ENCODE measurements at places on chromosomes 7 and 10. TPM values are rescaled to one million over a fixed set of nuclear protein-coding genes. Genes with fewer than 3 reads are reported as not detected.

USP6NL gene
- 1.7 TPM for polyA plus RNA-seq

SPDYE11 gene
- not detected for polyA plus RNA-seq

DNA sequence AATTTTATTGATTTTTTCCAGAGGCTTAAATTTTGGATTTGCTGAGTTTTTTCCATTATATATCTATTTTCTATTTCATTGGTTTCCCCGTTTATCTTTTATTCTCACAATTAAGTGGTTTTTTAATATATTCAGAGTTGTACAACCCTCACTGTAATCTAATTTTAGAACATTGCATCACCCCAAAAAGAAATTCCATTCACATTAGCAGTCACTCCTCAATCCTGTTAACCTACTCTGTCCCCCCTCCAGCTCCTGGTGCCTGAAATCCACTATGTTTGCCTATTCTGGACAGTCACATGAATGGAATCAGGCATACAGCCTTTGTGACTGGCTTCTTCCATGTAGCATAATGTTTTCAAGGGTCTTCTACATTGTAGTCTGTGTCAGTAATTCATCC is 55.8 kb upstream of the ITGA8 start:
- no peak overlapping the region for H3K27ac ChIP-seq
- H3K4me1 ChIP-seq: no peaks in the 10 kb centered on the region
- H3K27me3 ChIP-seq: no peaks in the 10 kb centered on the region

- H3K4me3 ChIP-seq: no peak overlapping the region
- DNase-seq: no peak
- no peaks in the 10 kb centered on the region for H3K4me1 ChIP-seq
- H3K27ac ChIP-seq: no peak overlapping the region
- H3K27me3 ChIP-seq: no peaks in the 10 kb centered on the region
Measured at GRCh38 chr10:21464134-21464533, 61.3 kb downstream of the SKIDA1 start.

GRCh38 chr7:36285276-36285675 is 104.4 kb upstream of the ANLN start:
- H3K4me3 ChIP-seq: no peak overlapping the region
- H3K27ac ChIP-seq: peak overlapping the region; percentile 77
- DNase-seq: no peak
- peaks cover 47% of the 10 kb centered on the region for H3K4me1 ChIP-seq

DNA sequence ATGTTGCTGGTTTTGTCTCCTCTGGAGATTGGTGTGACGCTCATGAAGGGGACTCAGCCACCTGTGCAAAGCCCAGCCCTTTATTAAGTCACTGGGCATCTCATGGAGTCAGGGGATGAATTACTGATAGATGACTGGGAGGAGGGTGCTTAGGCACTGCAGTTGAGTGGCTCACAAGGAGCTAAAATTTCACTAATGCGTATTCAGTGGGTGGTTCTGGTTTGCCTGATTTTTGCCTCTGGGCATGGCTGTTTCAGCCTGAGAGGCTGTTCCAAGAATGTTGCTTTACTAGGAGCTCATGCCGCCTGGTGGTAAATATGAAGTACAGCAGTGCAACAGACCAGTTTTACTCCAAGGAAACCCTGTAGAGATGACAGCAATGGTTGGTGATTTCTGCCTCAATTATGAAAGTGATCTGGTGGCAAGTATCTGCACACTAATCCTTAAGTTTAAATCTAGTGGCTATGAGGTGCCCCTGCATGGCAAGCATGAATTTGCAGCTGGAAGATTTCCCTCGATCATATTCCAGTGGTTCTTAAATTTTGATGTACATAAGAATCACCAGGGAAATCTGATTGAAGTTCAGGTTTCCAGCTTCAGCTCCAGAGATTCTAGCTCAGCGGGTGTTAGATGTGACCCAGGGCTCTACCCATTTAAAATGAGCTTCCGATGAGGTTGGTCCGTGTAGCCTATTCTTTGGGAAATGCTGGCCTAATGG is 19.9 kb downstream of the ACTA2 start:
- H3K36me3 ChIP-seq: peaks cover 15% of the 10 kb centered on the region
- no peak overlapping the region for H3K4me3 ChIP-seq
- H3K4me1 ChIP-seq: peaks cover 11% of the 10 kb centered on the region
- H3K27ac ChIP-seq: no peak overlapping the region
- H3K27me3 ChIP-seq: no peaks in the 10 kb centered on the region

GRCh38 chr10:69364232-69364940 is 52.3 kb downstream of the TACR2 start:
- H3K27ac ChIP-seq: no peak overlapping the region
- H3K27me3 ChIP-seq: no peaks in the 10 kb centered on the region
- H3K4me3 ChIP-seq: no peak overlapping the region
- H3K36me3 ChIP-seq: peaks cover 69% of the 10 kb centered on the region
- peaks cover 20% of the 10 kb centered on the region for H3K4me1 ChIP-seq

DNA sequence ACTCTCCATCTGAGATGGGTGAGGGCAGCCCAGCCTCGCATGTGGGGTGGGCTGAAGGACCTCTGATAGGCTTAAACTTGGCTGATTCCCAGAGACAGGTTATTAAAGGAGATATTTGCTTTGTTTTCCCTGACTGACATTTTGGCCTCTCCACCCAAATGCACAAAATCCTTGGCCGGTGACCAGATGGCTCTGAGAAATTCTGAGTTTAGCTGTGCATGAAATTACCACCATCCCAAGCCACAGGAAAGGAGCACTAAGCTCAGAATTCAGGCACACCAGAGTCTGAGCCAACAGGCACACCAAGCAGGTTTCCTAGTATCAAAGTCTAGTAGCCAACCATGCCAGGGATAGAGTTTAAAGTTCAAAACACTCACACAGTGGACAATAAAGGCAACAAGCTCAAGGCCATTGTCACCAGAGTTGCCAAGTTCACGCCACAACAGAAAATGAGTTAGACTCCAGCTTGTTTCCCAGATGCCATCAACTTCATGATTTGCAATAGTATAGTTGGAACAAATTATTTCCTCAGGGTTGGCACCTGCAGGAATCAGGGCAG is 387.6 kb downstream of the KCNMA1 start:
- H3K4me1 ChIP-seq: no peaks in the 10 kb centered on the region
- no peak overlapping the region for H3K4me3 ChIP-seq
- no peak overlapping the region for H3K27ac ChIP-seq
- DNase-seq: no peak
- H3K27me3 ChIP-seq: no peaks in the 10 kb centered on the region

- H3K36me3 ChIP-seq: no peaks in the 10 kb centered on the region
- no peak for DNase-seq
- H3K27me3 ChIP-seq: no peaks in the 10 kb centered on the region
- no peak overlapping the region for H3K4me3 ChIP-seq
- H3K27ac ChIP-seq: no peak overlapping the region
Measured at GRCh38 chr7:141320287-141320686, 230.9 kb upstream of the AGK start.

DNA sequence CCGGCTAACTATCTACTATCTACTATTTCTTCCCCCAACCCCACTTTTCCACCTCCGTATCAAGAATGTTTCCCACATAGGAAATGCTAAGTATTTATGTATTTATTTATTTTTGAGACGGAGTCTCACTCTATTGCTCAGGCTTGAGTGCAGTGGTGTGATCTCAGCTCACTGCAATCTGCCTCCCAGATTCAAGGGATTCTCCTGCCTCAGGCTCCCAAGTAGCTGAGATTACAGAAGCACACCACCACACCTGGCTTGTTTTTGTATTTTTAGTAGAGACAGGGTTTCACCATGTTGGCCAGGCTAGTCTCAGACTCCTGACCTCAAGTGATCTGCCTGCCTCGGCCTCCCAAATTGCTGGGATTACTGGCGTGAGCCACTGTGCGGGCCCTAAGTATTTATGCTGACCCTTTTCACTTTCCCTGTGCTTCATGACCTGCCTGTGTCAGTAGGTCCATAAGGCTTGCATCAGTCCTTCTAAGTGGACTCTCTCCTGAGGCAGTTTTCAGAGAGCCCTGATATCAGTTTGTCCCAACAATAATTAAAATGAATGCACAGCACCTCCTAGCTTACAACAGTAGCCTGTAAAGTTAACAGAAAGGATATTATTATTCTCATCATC is 25.7 kb upstream of the FBXW4 start:
- no peak overlapping the region for H3K4me3 ChIP-seq
- DNase-seq: no peak
- no peaks in the 10 kb centered on the region for H3K36me3 ChIP-seq
- no peaks in the 10 kb centered on the region for H3K4me1 ChIP-seq

DNA sequence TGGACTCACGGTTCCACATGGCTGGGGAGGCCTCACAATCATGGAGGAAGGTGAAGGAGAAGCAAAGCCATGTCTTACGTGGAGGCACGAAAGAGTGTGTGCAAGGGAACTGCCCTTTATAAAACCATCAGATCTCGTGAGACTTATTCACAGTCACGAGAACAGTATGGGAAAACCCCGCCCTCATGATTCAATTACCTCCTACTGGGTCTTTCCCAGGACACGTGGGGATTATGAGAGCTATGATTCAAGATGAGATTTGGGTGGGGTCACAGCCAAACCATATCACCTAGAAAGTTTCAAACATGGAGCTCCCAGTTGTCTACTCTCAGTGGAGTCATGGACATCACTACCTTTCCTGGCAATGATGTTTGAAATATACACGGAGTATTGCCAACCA is 49.6 kb downstream of the CYCS start:
- no peak for DNase-seq
- no peak overlapping the region for H3K27ac ChIP-seq
- H3K27me3 ChIP-seq: no peaks in the 10 kb centered on the region
- no peaks in the 10 kb centered on the region for H3K4me1 ChIP-seq
- no peaks in the 10 kb centered on the region for H3K36me3 ChIP-seq

GRCh38 chr10:124917428-124918190 is 24.3 kb upstream of the ZRANB1 start:
- peak overlapping the region; percentile 97 for H3K4me3 ChIP-seq
- H3K36me3 ChIP-seq: no peaks in the 10 kb centered on the region

NODAL gene
- 0.22 TPM for polyA plus RNA-seq

DNA sequence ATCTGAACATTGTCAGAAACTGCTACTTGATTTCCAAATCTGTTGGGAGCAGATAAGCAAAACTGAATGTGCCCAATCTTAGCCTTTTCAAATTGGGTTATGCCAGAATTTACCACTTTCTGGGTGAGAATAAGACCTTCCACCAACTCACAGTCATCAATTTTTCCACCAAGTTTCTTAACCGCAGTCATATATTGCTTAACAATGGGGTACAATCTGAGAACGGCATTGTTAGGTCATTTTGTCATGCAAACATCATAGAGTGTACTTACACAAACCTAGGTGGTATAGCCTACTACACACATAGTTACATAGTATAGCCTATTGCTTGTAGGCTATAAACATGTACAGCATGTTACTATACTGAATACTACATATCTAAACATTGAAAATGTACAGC is 16.0 kb downstream of the MRPS33 start:
- H3K27me3 ChIP-seq: peaks cover 2% of the 10 kb centered on the region
- DNase-seq: no peak
- no peaks in the 10 kb centered on the region for H3K4me1 ChIP-seq
- no peaks in the 10 kb centered on the region for H3K36me3 ChIP-seq
- no peak overlapping the region for H3K4me3 ChIP-seq

DNA sequence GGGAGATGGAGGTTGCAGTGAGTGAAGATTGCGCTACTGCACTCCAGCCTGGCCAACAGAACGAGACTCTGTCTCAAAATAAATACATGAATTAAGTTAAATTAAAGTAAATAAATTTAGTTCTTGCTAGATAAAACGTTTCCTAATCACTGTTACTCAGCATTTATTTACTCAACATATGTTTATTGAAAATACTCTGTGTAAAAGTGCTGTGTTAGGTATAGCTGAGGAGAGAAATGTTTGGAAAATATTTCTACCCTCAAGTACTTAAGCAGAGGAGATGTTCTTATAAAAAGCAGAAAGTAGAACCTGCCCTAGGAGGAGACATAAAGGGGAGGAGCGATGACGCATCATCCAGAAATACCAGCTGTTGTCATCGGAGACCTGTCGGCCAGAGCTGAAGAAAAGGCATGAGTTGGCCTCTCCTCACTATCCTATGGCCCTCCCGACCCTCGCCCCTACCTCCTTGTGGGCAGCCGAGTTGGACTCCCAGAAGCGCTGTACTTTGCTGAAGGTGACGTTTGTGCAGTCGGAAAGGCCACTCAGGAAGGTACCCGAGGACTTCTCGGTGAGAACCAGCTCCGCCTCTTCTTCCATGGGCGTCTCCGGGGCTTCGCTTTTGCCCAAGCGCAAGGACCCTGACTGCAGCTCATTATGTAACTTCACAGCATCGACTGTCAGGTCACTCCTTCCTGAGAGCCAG is 1.1 kb downstream of the RRP12 start:
- H3K4me1 ChIP-seq: peaks cover 16% of the 10 kb centered on the region
- DNase-seq: no peak
- H3K27me3 ChIP-seq: no peaks in the 10 kb centered on the region
- peak overlapping the region; percentile 93 for H3K27ac ChIP-seq
- peaks cover 8% of the 10 kb centered on the region for H3K36me3 ChIP-seq
- H3K4me3 ChIP-seq: peak overlapping the region; percentile 89

- no peaks in the 10 kb centered on the region for H3K27me3 ChIP-seq
- H3K4me1 ChIP-seq: no peaks in the 10 kb centered on the region
- H3K36me3 ChIP-seq: no peaks in the 10 kb centered on the region
- no peak for DNase-seq
- no peak overlapping the region for H3K4me3 ChIP-seq
- no peak overlapping the region for H3K27ac ChIP-seq
Measured at GRCh38 chr7:70479153-70480021, 652.6 kb upstream of the GALNT17 start.

GHRHR gene
- not detected for polyA plus RNA-seq

ZNF488 gene
- polyA plus RNA-seq: not detected

RBP3 gene
- polyA plus RNA-seq: not detected

DNA sequence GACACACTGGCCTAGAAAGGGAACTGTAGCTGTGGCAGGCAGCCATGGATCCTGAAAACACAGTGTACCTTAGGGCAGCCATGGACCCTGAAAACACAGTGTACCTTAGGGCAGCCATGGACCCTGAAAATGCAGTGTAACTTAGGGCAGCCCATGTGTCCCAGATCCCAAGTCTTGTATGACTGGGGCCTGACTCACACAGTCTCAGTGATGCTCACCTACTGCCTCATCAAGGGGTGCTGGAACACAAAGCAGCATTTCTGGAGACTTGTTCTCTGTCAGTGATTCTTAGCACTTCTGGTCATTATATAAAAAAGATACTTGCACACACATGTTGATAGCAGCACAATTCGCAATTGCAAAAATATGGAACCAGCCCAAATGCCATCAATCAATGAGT is 70.2 kb upstream of the LAMB4 start:
- no peaks in the 10 kb centered on the region for H3K4me1 ChIP-seq
- no peak for DNase-seq
- no peak overlapping the region for H3K4me3 ChIP-seq
- no peaks in the 10 kb centered on the region for H3K27me3 ChIP-seq

DNA sequence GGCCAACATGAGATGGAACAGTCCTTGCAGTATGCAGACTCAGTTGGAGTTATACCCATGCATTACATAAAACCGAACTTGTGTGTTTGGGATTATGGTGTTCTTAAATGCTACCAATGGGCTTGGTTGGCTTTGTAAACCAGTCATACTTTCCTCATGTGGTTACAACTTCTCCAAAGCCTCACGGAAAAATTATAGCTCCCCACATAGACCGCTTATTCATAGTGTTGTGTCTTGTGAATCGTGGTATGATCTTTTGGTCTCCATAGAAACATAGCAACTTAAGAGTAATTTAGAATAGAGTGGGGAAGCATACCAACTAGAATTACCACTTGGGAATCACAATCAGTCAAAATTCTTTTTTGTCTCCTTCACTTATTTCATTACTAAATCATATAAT is 112.3 kb upstream of the FZD1 start:
- no peak for DNase-seq
- H3K4me3 ChIP-seq: no peak overlapping the region
- no peak overlapping the region for H3K27ac ChIP-seq
